ENCODE measurements at places on chromosomes 6 and 20. TPM values are rescaled to one million over a fixed set of nuclear protein-coding genes. Genes with fewer than 3 reads are reported as not detected.

Gene ARG1
- total RNA-seq, result not detected

Gene FAM217A
- not detected for total RNA-seq

Gene GDAP1L1
- total RNA-seq, result not detected

Gene TMEM217
- total RNA-seq, result 5.7 TPM

Gene NOX3
- total RNA-seq, result not detected

Gene C20orf202
- total RNA-seq, result not detected

Gene ZNF343
- total RNA-seq, result 7.0 TPM

Gene RNF217
- not detected for total RNA-seq

Gene SPEF1
- 0.18 TPM for total RNA-seq

Gene SULF2
- total RNA-seq, result 0.79 TPM

Gene SLC17A3
- 0.26 TPM for total RNA-seq

Gene CYP24A1
- total RNA-seq, result not detected

Gene SAYSD1
- total RNA-seq, result 11.4 TPM

Gene EYS
- not detected for total RNA-seq

Gene TRAPPC3L
- not detected for total RNA-seq

Gene FANCE
- 16.0 TPM for total RNA-seq

Gene MTFR2
- 31.8 TPM for total RNA-seq

Gene CENPQ
- total RNA-seq, result 17.8 TPM

Gene DEFB124
- total RNA-seq, result not detected

Gene POFUT1
- total RNA-seq, result 31.1 TPM

Gene IL17F
- not detected for total RNA-seq

Gene RBPJL
- not detected for total RNA-seq

Gene CTAGE9
- total RNA-seq, result not detected

Gene CDSN
- not detected for total RNA-seq

Gene C20orf204
- total RNA-seq, result 17.5 TPM

Gene TXLNB
- total RNA-seq, result 0.23 TPM

Gene GNMT
- 0.70 TPM for total RNA-seq

Gene C4A
- 2.3 TPM for total RNA-seq

Gene HEBP2
- total RNA-seq, result 37.2 TPM

Gene PTPRK
- 7.8 TPM for total RNA-seq

Gene CTCFL
- not detected for total RNA-seq

Gene TSPYL1
- total RNA-seq, result 41.3 TPM

Gene CCN5
- total RNA-seq, result not detected

Gene CNKSR3
- total RNA-seq, result not detected

Gene SLC2A10
- not detected for total RNA-seq

Gene PGK2
- total RNA-seq, result not detected

Gene FAM184A
- 3.7 TPM for total RNA-seq

Gene TNNC2
- total RNA-seq, result not detected

Gene CD2AP
- total RNA-seq, result 25.5 TPM

Gene APOBEC2
- not detected for total RNA-seq

Gene GSTA3
- total RNA-seq, result not detected

Gene OR5V1
- total RNA-seq, result not detected

Gene VGLL2
- not detected for total RNA-seq

Gene PPP1R10
- 134 TPM for total RNA-seq

Gene ASIP
- total RNA-seq, result not detected

Gene IP6K3
- total RNA-seq, result not detected

Gene VNN1
- total RNA-seq, result not detected

Gene OLIG3
- total RNA-seq, result 0.18 TPM

Gene GMNN
- 90.0 TPM for total RNA-seq

Gene SMLR1
- not detected for total RNA-seq

Gene DNAH8
- 0.12 TPM for total RNA-seq

Gene TREML2
- total RNA-seq, result 1.9 TPM
